ENCODE measurements at places on chromosomes 16 and 17.

GRCh38 chr17:76865174-76865573, 3.0 kb upstream of the MGAT5B start:
- DNase-seq = no peak

GRCh38 chr17:43809121-43809520, 23.8 kb downstream of the MPP3 start:
- DNase-seq = no peak

- no peak for DNase-seq
These were observed 23.6 kb downstream of the ALOX12B start for GRCh38 chr17:8063761-8064534.

DNA sequence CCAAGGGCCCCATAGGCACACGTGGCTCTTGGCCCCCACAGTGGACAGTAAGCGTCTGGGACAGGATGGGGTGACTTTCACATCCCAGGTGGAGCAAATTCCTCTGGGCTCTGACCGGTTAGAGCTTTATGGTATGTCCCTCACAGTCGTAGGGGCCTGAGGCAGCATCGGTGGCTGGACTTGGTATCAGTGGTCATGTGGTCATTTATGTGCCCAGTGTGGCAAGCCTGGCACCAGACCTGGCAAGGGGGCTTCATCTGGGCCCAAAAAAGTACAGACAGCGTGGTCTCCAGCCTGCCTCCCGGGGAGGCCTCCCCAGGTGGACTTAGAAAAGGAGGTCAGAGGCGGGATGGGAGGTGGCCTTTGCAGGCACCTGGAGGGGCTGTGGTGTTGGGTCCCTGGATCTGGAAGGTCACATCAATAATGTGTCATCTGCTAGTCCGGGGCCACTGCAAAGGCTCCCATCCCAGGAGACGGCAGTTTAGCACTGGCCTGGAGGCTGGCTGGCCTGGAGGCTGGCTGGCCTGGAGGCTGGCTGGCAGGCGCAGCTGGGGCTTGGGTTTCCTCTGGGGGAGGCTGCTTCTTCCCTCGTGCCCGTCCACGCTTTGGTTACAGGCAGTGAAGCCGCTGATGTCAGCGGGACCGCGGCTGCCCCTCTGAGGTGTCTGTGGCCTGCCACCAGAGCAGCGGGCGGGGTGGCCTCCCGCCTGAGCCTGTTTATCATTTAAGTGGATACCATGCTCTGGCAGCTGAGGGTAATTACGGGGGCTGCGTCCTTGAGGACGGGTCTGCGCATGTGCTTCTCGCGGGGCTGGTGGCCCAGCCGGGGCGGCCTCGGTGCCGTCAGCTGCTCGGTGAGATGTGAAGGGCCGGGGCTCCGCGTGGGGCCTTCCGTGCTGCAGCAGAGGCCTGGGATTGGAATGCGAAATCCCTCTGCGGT, 20.7 kb upstream of the CBX4 start:
- no peak for DNase-seq

- no peak for DNase-seq
These were observed 30.0 kb upstream of the SKAP1 start for GRCh38 chr17:48460052-48460451.

GRCh38 chr17:68011199-68011665, 15.0 kb upstream of the C17orf58 start:
- DNase-seq = no peak

DNA sequence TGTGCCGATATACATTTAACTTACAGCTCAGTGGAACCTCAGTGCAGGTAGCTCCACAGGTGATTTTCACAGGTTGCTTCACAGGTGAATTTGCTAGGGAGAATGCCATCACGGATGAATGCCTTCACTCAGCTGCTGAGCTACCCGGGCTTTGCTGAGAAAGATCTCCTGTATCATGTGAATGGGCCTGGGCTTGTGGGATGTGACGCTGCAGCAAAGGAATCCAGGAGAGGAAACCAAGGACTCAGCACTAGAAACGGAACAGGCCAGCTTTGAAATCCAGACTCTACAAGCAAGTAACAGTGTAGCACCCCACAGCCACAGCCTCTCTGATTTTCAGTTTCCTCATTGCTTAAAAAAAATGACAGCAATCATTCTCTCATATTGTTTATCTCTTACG, 271.4 kb upstream of the MAF start:
- no peak for DNase-seq

- no peak for DNase-seq
These were observed 67.6 kb downstream of the USP31 start for GRCh38 chr16:23081675-23082119.

GRCh38 chr16:19699472-19699871, 18.6 kb downstream of the KNOP1 start:
- no peak for DNase-seq

- DNase-seq = no peak
These were observed 148.0 kb upstream of the TNRC6C start for GRCh38 chr17:77810536-77810935.

- no peak for DNase-seq
These were observed 390 bp upstream of the BBS2 start for GRCh38 chr16:56520251-56520577.

DNA sequence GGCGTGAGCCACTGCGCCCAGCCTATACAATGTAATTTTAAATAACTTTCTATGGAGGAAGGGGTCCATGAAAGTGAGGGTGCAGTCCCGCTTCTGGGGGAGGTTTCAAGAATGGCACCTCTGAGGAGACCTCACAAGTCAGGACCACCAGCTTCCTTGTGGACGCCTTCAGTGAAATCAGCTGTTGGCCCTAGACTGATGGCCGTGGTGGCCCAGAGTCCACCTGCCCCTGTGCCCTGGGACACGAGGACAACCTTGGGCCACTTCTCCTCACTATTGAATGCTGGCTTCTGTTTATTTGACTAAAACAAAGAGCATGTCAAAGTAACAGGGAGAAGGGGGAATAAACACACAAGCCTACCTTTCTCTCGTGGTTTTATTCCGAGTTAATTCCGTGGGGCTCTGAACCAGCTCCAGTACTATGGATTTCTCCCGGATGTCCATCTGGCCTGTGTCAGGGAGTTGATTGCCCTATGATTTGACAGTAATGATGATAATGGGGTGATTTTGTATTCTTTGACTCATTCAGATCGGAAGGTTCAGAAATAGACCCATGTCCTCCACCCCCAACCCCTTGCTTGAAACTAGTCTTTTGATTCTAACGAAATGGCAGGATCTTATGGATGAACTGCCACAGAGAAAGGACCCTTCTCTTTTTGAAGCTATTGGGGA, 8.6 kb upstream of the CBX4 start:
- DNase-seq = no peak

DNA sequence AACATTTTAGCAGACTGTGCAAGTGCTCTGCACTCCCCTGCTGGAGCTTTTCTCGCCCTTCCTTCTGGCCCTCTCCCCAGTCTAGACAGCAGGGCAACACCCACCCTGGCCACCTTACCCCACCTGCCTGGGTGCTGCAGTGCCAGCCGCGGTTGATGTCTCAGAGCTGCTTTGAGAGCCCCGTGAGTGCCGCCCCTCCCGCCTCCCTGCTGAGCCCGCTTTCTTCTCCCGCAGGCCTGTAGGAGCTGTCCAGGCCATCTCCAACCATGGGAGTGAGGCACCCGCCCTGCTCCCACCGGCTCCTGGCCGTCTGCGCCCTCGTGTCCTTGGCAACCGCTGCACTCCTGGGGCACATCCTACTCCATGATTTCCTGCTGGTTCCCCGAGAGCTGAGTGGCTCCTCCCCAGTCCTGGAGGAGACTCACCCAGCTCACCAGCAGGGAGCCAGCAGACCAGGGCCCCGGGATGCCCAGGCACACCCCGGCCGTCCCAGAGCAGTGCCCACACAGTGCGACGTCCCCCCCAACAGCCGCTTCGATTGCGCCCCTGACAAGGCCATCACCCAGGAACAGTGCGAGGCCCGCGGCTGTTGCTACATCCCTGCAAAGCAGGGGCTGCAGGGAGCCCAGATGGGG, 3.1 kb downstream of the GAA start:
- no peak for DNase-seq

GRCh38 chr16:28042811-28043210, 20.7 kb downstream of the GSG1L start:
- no peak for DNase-seq

DNA sequence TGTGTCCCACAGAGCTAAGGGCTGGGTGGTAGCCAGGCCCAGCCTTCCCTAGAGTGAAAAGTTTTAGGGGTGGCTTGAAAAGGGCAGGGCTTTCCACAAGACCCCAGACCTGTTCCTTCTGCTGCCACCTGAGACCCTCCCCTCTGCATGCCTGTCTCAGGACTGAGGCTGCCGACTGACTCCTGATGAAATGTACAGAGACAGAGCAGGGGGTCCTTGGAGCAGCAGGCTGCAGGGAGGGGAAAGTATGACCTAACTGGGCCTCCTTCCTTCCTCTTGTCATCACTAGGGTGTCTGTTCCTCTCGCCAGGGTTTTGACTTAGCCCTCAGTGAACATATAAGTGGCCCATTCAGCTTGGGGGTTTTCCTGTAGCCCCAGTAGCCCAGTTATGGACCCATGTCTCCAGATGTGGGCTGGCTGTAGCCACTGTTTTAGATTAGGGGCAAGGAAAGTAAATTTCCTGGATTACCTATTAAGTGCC, 14.9 kb upstream of the NFATC3 start:
- DNase-seq = no peak

DNA sequence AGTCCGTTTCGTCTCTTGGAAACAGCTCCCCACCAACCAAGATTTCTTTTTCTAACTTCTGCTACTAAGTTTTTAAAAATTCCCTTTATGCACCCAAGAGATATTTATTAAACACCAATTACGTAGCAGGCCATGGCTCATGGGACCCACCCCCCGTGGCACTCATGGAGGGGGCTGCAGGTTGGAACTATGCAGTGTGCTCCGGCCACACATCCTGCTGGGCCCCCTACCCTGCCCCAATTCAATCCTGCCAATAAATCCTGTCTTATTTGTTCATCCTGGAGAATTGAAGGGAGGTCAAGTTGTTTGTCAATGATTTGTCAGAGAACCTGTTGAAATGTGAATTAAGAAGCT, 48.2 kb downstream of the IL21R start:
- no peak for DNase-seq

GRCh38 chr16:53449816-53450517, 15.7 kb downstream of the RBL2 start:
- no peak for DNase-seq

- no peak for DNase-seq
These were observed 829 bp downstream of the DHRS7B start for GRCh38 chr17:21127509-21128077.

DNA sequence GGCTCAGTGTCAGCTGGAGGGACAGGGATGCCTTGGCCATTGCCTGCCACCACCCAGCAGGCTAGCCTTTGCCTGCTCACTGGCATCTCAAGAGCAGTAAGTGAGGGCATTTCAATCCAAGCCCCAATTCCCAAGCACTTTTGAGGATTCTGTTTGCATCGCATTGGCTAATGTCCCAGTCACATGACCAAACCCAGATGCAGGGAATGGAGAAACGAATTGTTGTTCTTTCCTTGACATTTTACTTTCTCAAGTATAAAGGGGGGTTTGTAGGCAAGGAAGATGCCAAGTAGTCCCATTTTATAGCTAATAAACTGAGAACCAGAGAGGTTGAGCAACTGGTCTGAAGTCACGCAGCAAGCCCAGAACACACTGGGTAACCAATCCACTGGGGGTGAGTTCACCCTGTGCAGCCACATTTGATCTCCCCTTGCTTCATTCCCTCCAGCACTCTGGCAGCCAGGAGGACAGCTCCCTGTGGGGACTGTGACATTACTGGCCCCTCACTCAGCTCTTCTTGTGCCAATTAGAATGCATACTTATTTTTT, 193.8 kb upstream of the CACNG3 start:
- no peak for DNase-seq

DNA sequence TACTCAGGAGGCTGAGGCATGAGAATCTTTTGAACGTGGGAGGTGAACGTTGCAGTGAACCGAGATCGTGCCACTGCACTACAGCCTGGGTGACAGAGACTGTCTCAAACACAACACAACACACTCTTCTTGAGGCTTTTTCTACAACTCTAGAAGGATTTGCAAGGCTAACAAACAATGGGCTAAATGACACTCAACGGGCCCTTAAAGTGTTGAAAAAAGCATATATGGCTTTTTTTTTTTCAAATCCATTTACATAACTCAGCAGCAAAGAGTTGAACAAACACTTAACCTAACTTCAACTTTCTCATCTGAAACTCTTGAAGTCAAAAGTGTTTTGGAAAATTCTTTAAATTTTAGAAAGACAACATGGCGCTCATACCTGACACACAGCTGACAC, 22.3 kb downstream of the CDR2 start:
- no peak for DNase-seq

DNA sequence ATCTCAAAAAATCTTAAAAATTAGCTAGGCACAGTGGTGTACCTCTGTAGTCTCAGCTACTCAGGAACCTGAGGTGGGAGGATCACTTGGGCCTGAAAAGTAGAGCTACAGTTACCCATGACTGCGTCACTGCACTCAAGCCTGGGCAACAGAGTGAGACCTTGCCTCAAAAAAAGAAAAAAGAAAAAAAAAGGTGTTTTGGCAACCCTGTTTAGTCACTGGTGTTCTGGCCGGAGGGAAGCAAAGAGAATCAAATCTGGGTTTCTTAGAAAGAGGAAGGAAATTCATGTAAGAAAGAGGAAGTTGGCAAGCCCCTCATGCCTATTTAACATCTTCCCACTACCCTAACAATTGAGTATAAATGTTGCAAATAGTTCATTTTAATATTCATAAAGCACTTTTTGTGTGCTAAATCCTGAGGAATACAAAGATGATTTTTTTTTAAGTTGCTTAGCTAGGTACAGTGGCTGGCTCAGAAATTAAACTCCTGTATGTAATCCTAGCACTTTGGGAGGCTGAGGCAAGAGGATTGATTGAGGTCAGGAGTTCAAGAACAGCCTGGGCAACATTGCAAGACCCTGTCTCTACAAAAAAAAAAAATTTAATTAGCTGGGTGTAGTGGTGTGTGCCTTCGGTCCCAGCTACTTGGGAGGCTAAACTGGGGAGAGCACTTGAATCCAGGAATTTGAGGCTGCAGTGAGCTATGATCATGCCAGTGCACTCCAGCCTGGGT, 6.5 kb upstream of the USP32 start:
- no peak for DNase-seq

- no peak for DNase-seq
These were observed 241.4 kb downstream of the PMP22 start for GRCh38 chr17:15023589-15024336.

DNA sequence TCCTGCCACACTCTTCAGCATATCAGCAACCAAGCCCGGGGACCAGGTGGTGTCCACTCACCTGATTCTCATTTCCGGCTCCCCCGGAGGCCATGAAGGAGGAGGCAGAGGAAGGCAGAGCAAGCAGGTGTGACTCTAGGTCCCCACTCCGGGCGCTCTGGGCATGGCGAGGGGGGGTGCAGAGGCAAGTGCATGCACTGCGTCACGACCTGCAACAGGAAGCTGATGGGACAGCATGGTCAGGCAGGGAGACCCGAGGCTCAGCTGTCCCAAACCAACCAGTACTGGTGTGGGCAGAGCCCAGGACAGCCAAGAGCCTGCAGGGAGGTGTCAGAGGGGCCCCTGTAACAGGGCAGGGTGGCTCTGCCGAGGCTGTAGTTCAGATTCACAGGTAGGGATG, 2.1 kb upstream of the ENGASE start:
- DNase-seq = no peak

DNA sequence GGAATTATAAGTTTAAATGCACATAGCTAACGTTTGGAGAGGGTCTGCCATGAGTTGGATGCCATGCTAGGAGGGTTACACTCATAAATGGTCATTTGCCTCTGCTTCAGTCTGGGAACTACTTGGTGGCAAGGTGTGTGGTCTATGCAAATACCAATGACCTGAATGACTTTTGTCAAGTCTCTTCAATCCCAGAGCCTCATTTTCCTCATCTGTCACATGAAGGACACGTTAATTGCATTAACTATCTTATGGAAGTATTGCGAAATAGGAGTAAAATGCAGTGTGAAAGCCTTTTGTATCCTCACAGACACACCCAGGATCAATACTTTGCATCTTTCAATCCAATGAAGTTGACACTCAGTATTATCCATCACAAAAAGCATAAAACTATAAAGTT, 62.8 kb downstream of the CDK5R1 start:
- no peak for DNase-seq

Measured in NCI-H2081 (cell line).